ENCODE measurements at places on chromosomes 2 and 18.
A peak's percentile ranks its signal among the peaks of the same experiment; 100 is the strongest.

DNA sequence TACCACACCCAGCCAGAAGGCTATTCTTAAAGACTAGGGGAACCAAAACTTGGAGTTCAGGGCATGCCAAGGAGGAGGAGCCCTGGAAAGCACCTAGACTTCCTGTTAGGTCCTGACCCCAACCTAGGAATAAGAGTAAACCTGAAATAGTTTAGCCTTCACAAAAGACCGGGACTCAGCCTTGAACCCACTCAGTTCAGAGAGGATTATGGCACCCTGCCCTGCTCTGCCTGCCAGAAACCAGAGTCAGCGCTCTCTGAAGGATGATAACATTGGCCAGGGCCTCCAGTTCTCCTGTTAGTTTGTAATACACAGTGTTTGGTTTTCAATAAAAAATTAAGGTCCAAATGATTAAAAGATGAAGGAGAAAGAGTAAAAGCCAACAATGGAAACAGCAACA lies 96.4 kb downstream of the LDLRAD4 start:
- no peak for DNase-seq

DNA sequence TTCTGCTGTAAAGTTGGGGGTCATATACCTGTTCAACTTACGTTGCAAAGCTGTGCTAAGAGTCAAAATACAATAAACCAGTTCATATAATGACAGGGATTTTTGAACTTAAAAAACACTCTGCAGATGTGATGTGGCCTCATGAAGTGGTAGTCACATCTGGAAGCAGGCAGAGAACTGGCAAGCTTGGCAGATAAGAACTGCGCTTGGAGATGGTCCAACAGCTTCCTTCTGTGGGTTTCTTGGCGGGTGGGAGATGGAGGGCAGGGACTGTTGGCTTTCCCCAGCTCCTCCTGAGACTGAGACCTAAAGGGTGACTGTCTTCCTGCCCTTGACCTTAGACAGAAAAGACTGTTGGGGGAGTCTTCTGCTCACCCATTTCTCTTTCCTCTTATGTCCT lies 140.4 kb downstream of the CTIF start:
- no peak for DNase-seq

GRCh38 chr2:227853765-227854271 lies 17.6 kb upstream of the DAW1 start:
- no peak for DNase-seq

GRCh38 chr2:239225371-239225851 lies 175.4 kb downstream of the HDAC4 start:
- no peak for DNase-seq

- DNase-seq, result no peak
These were observed 1358.7 kb upstream of the NRXN1 start for GRCh38 chr2:52390651-52391050.

DNA sequence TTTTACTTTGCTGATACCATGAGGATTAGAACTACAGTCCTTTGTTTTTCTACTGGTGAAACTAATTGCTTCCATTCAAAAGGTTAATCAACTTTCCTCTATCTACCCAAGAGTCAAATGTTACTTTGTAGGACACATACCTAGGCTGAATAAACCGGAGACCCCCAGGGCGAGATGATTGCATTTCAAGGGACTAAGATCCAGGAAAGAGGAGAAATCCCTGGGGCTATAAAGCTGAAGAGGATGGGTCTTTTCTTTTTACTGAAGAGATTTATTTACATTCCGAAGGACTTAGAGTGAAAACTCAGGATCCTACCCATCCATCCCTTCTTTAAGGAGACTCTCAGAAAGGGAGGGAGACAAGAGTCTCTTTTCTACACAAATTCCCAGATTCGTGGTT lies 331.9 kb downstream of the CDH19 start:
- DNase-seq, result no peak

GRCh38 chr18:37586656-37587225 lies 21.1 kb upstream of the CELF4 start:
- DNase-seq, result no peak

GRCh38 chr2:124875627-124876244 lies 850.6 kb downstream of the CNTNAP5 start:
- DNase-seq, result no peak

DNA sequence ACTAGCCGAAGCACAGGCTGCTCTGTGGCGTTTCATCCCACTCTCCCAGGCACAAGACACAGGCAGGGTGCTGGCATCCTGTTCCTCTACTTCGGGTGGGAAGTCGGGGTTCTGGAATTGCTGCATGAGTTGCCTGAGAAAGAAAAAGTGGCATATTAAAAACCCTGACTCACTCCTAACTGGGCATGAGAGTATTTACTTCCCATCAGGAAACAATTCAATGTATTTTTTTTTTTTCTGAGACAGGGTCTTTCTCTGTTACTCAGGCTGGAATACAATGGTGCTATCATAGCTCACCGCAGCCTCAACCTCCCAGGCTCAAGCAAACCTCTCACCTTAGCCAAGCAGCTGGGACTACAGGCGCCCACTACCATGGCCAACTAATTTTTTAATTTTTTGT lies 7.4 kb downstream of the ODC1 start:
- DNase-seq, result no peak

DNA sequence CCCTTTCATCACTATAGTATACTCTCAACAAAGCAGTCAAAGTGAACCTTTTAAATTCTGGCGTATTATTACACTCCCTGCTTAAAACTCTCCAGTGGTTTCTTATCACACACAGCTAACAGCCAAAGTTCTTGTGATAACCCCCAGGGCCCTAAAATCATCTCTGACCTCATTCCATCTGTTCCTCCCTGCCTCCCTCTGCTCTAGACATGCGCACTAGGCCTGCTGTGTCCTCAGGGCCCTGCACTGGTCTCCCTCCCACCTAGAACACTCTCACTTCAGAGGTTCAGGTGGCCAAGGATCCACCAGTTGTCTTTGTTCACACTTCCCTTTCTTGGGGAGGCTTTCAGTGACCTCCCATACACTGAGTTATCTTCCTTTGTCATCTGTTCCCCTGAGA lies 603.4 kb downstream of the DSC3 start:
- DNase-seq, result no peak

GRCh38 chr2:191638079-191638801 lies 39.7 kb upstream of the NABP1 start:
- no peak for DNase-seq

DNA sequence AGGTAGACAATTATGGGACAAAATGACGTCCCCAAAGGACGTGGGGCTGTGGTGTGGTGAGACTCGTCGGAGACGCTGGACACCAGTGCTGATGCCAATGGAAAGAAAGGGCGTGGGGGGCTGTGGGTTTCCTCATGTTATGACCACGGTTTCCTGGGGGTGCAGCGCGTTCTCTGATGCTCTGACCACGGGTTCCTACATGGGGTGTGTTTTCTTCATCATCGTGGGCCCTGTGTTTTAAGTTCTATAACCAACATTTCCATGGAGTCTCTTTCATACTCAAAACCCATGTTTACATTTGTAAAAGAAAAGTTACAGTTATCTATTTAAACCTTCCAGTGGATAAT lies 141.6 kb downstream of the RTP5 start:
- DNase-seq, result no peak

GRCh38 chr18:78579854-78580577 lies 399.6 kb upstream of the SALL3 start:
- no peak for DNase-seq

GRCh38 chr2:44052584-44052983 lies 56.8 kb upstream of the LRPPRC start:
- no peak for DNase-seq

DNA sequence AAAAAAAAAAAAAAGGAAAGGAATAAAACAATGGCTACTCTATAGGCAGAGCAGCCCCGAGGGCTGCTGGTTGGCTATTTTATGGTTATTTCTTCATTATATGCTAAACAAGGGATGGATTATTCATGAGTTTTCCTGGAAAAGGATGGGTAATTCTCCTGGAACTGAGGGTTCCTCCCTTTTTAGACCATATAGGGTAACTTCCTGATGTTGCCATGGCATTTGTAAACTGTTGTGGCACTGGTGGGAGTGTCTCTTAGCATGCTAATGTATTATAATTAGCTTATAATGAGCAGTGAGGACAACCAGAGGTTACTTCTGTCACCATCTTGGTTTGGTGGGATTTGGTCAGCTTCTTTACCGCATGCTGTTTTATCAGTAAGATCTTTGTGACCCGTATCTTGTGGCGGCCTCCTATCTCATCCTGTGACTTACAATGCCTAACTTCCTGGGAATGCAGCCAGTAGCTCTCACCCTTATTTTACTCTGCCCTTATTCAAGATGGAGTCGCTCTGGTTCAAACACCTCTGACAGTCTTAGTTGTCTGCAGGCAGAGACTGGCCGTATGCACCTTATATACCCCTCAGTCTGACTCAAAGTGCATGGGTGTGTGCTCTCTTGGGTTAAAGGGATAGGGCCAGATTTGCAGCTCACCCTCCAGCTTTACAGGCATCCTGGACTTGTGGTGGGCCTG lies 57.7 kb downstream of the HAUS1 start:
- DNase-seq, result no peak

- peak; percentile 86 for DNase-seq
These were observed at the start of gene IGFBP2 for GRCh38 chr2:216632952-216633615. Gene IGFBP2, plus strand, starts transcription at chr2:216633420. Its CDS starts 104 bp downstream, at chr2:216633524.

DNA sequence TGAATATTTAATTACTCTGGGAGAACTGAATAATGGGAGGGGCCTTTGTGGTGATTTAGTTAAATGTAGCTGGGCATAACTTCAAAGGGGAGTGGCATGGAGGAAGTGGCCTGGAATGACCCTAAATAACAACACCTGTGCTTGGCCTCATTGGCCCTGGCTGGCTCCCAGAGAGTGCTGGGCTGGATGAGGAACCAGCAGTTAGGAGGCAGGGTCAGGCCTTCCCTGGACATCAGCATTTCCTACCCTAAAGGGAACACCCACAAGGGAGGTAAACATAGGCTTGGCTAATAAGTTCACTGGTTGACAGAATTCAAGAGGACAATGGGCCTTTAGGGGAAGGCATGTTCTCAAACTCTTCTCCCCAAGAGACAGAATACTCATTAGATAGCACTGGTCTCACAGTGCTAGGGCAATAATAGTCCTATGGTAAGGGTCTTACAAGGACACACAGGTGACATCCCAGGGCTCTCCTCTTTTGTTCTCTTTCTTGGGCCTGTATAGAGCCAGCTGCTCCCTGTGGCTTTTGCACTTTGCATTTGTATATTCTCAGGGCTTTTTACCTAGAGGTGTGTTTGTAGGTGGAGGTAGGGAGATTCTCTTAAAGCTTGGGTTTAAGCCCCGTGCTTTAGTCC lies 106.8 kb downstream of the ZNF519 start:
- no peak for DNase-seq

DNA sequence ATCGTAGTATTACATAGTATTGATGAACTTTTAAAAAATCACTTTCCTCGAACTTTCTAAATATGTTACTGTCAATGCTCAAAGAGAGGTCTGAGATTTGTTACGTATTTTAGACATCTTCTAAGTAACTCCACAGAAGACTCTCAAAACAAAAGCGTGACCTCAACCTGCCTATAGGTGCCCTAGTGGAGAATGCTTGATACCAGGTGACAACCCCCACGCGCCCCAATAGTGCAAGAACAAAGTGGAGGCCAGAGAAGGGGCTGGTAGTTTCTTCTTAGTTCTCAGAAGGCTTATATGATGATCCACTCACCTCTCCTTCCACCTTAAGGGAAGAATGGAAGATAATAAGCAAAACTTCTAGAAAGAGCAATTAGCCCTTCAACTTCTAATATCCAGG lies 102.6 kb downstream of the ANKRD44 start:
- DNase-seq, result no peak

GRCh38 chr2:132911726-132912724 lies 242.0 kb upstream of the LYPD1 start:
- peak; percentile 71 for DNase-seq

DNA sequence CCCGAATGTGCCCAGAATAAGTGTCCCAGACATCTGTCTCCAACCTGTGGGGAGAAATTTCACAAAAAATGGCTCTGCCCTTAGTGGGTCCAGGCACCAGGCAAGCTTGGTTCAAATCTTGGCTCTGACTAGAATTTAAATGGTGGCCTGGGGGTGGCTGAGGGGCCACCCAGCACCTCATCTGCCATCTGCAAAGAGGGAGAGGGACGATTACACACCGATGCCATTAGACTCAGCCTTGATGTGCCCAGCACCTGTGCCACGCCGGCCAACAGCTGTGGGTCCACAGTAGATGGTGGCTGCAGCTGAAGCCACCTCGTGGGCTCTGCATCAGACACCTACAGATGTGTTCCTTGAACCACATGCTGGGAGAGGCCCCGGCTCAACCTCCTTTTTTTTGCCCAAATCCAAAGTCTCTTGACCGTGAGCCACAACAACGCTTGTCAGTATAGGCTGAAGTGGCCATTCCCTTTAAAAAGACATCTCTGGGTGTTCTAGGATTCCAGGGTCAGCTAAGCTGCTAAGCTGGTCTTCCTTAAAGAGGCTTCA lies 222.0 kb upstream of the RAB6C start:
- DNase-seq, result no peak

GRCh38 chr2:24887307-24887874 lies 32.6 kb downstream of the ADCY3 start:
- no peak for DNase-seq

DNA sequence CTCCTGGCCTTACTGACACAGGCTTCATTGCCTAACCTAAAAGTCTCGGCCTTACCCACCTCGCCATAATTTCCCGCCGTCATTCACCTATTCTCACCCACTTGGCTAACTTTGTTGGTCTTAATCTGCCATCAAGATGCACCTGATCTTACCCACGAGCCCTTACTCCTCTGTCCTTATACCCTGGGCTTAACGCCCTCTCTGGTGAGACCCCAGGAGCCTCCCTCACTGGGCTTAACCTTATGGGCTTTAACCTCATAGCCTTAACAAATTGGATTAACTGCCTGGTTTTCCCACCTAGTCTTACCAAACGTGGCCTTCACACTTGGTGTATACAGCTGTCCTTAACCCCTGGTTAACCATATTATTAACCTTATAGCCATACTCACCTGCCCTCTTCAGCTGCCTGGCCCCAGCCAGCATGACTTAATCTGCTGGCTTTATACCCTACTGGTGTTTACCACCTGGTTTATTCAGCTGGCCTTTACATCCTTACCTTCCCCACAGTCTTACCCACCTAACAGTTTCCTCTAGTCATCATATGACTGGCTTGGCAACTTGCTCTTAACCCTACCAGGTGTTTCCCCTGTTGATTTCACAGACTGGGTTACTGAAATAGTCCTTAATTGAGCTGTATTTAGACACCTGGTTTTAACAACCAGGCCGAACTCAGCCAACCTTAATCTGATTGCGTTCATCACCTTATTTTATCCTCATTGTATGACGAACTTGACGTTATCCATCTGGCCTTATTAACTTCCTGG lies 132.0 kb upstream of the ZSWIM2 start:
- no peak for DNase-seq

- no peak for DNase-seq
These were observed 105.3 kb upstream of the TTN start for GRCh38 chr2:178912416-178913048.

DNA sequence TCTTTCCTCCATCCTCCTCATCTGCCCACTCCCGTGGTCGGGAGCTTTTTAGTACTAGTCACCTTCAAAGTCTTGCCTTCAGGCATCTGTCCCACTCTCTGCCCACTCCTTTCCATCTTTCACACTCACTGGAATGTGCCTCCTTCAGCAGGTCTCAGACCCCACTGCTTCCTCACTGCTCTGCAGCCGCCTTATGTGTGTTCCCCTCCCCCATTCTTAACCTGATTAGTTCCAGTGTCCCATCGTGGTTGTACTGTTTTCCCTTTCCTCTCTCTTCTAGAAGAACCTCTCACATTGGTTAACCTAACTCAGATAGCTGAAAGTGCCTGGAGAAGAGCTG lies 3.0 kb downstream of the ARMC9 start:
- no peak for DNase-seq

- no peak for DNase-seq
These were observed 2.4 kb upstream of the TMEM178A start for GRCh38 chr2:39663187-39663930.

- DNase-seq, result no peak
These were observed 187.9 kb upstream of the LHCGR start for GRCh38 chr2:48943436-48943835.

Measured in right hindlimb (tissue), 1 donor.